ENCODE measurements at places on chromosomes 11 and 22.

GRCh38 chr22:23894710-23895598 is 771 bp downstream of the MIF start:
- no peak for DNase-seq

DNA sequence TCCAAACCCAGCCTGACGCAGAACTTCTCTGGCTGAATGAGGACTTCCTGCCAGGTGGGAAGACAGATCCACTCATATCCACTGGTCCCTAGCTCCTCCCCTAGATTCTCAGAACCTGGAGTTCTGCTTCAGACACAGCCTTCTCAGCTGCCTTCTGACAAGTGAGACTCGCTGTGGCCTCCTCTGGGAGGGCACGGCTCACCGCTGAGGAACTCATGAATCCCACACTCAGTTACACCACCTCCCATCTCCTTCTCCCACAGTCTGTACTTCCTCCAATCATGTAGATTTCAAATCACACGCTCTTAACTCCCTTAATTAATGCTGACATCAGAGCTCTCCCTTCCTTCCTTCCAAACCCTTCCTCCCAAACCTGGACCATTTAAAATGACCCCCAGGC is 86.4 kb upstream of the TMEM45B start:
- DNase-seq = no peak

GRCh38 chr11:88068848-88069554 is 106.2 kb downstream of the RAB38 start:
- DNase-seq = no peak

DNA sequence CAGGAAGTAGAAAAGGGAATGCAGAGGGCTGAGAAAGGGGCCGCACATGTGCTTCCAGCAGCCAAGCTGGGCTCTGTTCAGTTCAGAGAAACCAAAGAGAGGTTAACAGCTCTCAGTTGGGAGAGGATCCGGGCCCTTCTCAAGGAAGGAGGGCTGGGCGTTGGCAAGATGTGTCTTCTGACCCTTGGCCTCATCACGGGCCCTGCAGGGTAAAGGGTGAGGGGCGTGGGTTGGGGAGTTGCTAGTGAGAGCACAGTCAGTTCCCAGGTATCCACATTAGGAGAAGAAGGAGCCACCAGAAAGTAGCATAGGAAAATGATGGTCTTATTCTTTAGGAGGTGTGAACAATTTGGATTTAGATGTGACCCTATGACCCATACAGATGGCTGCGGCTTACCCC is 73.0 kb downstream of the OSBP2 start:
- no peak for DNase-seq

DNA sequence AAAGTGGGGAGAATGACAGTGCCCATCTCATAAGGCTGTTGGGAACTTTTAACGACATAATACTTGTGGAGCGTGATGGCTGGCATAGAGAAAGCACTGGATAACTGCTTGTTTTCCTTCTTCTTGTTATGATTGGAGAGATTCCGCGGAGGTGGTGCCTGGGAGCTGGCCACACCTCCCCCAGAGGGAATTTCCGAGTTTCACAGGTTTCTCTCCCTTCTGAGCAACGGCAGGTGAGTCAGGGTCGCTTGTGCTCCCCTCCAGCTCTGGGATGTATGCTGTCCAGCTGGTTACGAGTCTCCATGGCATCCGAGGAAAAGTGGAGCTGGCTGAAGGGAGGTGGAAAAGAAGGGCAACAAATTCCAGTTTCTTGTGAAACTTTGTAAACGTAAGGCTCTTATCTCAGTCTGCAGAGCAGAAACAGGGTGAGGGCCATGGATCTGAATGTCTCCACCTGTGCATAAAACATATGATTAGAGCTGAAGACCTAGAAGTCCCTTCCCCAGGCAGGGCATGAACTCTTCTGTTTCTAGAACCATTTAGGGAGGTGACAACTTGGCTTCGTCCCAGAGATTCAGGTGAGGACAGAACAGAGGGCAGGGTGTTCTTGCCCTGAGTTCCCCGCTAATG is 10.0 kb upstream of the PLET1 start:
- DNase-seq = no peak

- DNase-seq = no peak
These were observed 626 bp downstream of the FLRT1 start for GRCh38 chr11:64036087-64037026.

- no peak for DNase-seq
These were observed 12.2 kb downstream of the DGCR2 start for GRCh38 chr22:19110064-19110458.

DNA sequence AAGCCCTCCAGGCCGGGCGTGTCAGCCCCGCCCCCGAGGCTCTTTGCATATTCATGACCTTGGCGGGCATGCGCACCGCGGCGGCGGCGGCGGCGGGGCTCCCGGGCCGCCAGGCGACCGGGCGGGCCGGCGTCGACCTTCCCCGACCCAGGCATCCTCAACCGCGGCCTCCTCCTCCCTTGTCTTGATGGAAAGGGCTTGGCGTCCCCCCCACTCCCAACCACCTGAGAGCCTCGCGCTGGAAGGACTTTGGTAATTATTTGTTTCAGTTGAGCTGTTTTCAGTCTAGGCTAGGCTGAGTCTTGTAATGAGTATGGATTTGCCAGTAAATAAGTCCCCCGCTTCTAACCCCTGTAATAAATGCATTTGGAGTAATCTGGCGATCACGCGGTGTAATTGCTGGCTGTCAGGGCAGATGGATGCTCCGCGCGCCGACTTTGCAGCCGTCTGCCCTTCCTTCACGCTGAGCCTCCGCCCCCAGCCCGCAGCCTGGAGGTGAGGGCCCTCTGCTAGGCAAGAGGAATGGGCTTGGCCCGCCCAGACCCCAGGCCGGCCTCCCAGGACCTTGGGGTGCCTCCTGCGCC is 25.2 kb downstream of the FLRT1 start:
- DNase-seq = no peak

DNA sequence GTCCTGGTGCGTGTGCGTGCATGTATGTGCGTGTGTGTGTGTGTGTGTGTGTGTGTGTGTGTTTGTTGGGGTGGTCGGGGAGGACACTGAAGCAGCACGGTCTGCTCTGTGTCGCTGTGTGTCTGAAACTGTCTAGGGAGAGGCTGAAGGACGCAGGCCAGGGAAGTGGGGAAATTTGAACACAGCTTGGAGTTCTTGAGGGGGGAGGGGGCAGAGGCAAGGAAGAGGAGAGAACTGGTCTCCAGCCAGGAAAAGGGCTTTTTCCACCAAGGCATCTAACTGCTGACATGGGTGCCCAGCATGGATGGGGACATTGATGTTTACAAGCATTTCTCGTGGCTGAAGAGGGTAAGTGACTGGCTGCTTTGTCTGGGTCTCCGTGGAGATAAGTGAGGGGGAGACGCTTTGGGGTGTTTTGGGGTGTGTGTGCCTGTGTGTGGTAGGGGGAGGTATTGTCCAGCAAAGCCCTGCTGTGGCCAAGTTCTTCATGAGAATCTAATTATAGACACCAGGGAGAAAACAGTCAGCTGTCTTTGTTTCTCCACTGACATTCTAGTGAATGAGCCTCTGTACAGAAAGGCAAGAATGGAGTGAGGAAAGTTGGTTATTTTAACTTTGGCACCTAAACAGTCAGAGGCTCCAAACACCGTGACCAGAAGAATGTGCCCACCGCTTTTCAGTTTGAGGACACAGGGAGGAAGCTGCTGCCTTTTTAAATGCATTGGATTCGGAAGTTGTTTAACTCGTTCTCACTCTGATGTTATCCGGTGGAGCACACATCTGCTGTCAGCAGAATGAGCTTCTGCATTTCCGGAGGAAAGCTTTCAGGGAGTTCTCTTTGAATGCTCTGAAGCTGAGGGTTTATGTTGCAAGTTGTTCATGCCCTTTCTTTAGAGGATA is 63.7 kb downstream of the PPFIBP2 start:
- DNase-seq = no peak

- no peak for DNase-seq
These were observed 42.7 kb upstream of the TTC12 start for GRCh38 chr11:113271551-113272245.

GRCh38 chr22:41057076-41057475 is 35.3 kb upstream of the EP300 start:
- no peak for DNase-seq

- DNase-seq = no peak
These were observed 227.6 kb upstream of the PITPNB start for GRCh38 chr22:28146401-28147314.

GRCh38 chr22:31350410-31350863 is 4.3 kb upstream of the PATZ1 start:
- DNase-seq = no peak

DNA sequence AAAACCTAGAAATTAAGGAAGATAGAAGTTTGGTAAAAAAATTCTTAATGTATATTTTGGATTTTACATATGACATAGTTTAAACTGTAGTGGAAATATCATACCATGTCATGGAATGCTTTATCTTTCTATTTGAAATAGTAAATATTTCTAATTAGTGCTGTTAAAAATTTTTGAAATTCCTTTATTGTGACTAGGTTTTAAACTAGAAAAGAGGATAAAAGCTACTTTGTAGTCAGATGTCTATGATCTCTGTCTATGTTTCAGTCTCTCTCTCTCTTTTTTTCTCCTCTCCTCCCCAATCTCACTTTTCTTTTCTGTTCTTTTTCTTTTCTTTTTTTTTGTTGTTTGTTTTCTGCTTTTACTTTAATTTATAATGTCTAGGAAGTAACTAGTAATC is 226.2 kb downstream of the TMEM135 start:
- DNase-seq = no peak

DNA sequence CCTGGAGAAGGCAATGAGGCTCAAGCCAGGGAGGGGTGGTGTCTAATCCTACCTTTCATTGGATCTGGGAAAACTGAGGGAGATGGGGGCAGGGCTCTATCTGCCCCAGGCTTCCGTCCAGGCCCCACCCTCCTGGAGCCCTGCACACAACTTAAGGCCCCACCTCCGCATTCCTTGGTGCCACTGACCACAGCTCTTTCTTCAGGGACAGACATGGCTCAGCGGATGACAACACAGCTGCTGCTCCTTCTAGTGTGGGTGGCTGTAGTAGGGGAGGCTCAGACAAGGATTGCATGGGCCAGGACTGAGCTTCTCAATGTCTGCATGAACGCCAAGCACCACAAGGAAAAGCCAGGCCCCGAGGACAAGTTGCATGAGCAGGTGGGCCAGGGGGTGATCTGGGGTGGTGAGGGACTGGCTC is at the start of gene FOLR1:
Gene FOLR1 (plus strand): TSS at position 180 of the 421 bp plus-strand sequence. CDS start 34 bp downstream, at position 214.
- DNase-seq = no peak

- no peak for DNase-seq
These were observed 2.1 kb upstream of the PTPRCAP start for GRCh38 chr11:67439321-67440228.

DNA sequence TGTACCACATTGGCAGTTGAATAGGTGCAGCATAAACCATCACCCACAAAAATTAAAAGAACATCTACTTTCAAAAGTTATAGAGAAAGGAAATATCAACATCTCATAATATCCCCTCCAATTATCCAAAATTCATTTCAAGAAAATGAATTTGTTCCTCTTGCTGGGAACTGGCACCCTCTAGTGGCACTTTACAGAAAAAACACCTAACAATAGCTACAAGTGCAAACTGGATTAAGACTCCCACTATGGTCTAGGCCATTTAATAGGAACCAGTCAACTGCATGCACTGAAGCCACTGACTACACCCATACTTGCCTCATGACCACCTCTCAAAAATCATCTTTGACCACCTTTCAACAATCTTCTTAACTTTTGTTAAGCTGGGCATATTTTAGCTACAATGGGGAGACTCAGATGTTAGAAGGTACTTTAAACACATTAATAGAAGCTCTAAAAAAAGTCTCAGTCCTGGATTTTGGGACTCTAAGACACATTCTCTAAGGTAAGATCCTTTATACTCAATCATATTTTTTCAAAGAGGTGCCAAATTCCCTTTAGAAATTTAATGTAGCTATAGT is 17.3 kb downstream of the TRAF6 start:
- DNase-seq = no peak

GRCh38 chr22:39234472-39234787 is 10.4 kb downstream of the PDGFB start:
- DNase-seq = no peak

DNA sequence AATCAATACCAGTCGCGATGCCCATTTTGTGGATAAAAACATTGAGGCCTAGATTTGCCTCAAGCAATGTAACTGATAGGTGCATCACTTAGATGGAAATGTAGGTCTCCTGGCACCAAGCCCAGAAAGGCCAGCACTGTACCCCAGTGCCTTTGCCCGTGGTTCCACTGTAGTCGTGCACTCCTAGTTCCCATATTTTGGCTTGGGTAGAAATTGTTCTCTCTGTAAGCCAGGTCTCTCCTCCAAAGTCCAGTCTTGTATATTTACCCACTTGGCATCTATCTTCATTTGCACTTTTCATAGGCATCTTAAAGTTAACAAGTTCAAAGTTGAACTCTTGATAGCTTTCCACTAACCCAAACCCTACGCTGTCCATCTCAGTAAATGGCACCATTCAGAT is 41.6 kb upstream of the DMC1 start:
- DNase-seq = no peak

DNA sequence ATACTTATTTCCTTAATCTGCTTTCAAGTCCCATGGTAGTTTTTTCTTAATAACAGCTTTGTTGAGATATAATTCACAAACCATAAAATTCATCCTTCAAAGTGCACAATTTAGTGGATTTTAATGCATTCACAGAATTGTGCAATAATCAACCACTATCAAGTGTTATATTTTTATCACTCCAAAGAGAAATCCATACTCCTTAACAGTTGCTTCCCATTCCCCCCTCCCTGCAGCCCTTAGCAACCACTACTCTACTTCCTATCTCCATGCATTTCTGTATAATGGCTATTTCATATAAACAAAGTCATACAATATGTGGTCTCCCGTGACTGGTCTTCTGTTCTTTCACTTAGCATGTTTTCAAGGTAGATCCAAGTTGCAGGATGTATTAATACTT is 18.8 kb upstream of the NUP50 start:
- no peak for DNase-seq

- DNase-seq = no peak
These were observed 14.9 kb downstream of the DAGLA start for GRCh38 chr11:61694946-61695706.

- DNase-seq = no peak
These were observed at the start of gene BIK for GRCh38 chr22:43110444-43110926. Gene BIK (plus strand): TSS chr22:43110750. CDS start chr22:43124023, 13,273 bp downstream.

GRCh38 chr11:10348650-10349280 is 43.9 kb downstream of the ADM start:
- no peak for DNase-seq

DNA sequence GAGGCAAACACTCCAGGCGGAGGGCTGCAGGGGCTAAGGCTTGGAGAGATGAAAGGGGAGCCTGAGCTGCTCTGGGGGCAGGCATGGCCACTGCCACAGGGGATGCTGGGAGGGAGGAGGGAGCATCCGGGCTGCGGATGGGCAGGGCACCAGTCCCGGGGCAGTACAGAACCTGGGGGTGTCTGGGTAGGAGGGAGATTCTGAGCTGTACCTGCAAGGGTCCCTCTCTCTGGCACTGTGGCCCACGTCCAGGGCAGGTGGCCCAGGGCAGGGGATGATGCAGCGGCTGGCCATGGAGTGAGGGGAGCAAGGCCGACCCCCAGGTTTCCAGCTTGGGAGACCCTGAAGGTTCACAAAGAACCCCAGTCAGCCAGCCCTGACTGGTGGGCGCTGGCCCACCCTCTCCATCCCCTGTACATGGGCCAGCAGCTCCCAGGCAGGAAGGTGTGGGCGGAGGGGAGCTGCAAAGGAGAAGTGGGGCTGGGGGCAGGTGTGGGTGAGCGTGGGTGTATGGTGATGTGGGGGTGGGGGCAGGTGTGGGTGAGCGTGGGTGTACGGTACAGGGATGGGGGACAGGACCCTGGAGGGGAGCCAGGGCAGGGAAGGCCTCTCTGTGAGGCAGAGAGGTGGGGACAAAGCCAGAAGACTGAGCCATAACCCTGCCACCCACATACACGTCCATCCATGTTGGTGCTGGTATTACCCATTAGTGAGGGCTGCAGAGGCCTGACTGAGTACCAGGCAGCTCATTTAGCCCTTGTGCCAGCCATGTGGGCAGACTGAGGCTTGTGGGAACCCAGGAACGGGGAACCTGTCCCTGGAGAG is 2.2 kb upstream of the TNFRSF13C start:
- DNase-seq = no peak

Measured in cortex of kidney (tissue), 1 donor.